ENCODE measurements at places on chromosomes 3 and 15.
A peak's percentile ranks its signal among the peaks of the same experiment; 100 is the strongest.

DNA sequence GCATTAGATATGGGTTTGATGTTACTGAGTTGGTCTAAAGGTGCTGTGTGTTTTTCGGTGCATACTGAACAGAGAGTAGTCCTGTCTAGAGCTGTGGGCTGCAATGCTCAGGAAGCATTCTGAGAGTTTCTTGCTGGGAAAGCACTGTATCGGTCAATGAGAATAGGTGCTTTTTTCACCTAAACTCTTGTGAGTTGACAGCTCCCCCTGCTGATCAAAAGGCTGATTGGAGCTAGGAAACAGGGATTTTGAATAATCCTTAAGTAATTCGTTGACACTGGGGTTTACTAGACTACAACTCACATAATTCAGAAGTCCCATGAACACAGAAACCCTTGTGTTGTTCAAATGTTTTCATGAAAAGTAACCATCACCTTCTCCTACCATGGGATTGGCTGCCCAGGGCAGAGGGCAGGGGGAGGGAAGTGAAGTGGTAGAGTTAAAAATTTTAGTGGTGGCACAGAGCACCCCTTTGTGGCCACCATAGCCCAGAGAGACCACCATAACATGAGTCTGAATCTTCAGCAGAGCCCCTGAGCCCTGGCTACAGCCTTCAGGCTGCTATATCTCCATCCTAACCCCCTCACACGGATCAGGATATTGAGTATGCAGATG, 13.0 kb upstream of the MANF start:
- peak; percentile 19 for DNase-seq

DNA sequence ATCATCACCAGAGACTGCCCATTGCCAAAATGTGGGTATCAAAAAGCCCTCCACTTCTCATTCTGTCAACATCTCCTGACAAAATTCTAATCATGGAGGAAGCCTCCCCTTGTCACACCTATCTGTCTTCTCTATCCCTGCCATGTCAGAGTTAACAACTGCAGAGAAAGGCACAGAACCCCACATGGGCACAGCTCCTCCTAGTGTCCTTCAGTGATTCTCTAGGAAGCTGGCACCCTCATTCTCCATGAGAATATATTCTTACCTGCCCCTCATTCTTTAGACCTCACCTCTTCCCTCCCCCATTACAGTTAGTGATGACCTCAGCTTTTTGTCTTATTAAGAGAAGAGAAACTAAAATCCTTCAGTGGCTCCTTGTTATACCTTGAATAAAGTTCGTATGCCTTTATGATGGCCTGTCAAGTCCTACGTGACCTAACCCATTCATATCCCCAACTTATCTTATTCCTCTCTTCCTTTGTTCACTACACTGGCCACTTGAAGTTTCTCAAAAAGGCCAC, 44.6 kb downstream of the NME9 start:
- DNase-seq = no peak

DNA sequence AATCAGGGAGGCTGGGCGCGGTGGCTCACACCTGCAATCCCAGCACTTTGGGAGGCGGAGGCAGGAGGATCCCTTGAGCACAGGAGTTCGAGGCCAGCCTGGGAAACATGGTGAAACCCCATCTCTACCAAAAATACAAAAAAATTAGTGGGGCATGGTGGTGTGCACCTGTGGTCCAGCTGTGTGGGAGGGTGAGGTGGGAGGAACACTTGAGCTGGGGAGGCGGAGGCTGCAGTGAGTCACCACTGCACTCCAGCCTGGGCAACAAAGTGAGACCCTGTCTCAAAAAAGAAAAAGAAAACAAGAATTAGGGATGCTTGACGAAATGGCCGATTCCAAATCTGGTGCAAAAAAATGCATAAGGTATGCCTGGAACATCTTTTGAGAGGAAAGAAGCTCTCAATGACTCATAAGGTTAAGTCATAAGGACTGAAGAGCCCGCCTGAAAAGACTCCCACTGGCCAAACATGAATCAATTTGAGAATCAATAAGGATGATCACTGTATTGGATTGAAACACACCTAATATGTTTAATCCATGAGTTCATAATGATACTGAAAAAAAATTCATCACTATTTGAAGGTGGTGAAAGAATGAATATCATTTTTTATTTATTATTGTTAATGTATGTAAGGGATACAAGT, 27.7 kb downstream of the BLM start:
- no peak for DNase-seq

DNA sequence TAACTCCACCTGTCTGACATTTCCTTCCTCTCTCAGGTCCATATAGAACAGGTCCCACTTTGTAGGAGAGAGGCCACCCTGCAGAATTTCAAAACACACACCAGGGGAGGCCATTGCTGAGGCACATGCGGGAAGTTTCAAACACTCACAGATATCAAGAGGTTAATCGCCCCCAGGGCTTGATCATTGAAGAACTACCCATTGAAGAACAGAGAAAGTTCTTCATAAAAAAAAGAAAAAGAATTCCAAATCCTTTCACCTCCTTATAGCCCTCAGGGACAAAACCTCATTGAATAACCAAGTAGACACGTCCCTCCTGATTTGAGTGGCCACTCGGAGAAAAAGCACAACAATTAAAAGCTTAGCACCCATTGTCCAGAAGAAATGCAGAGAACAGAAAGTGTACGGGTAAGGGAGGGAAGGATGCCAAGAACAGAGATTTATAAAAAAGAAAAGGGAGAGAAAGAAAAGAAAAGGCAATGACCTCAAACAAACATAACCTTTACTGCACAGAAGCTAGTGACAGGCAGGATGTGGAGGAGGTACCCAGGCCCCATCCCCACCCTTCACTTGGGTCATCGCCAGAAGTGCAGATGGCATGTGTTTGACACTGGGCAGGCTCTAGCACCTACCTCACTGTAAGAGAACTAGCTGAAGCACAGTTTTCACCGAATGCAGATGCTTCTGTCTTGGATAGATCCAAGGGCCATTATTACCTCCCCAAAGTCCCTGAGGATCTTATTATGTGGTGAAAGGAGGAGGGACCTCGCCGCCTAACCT, 112.3 kb upstream of the HES1 start:
- no peak for DNase-seq

DNA sequence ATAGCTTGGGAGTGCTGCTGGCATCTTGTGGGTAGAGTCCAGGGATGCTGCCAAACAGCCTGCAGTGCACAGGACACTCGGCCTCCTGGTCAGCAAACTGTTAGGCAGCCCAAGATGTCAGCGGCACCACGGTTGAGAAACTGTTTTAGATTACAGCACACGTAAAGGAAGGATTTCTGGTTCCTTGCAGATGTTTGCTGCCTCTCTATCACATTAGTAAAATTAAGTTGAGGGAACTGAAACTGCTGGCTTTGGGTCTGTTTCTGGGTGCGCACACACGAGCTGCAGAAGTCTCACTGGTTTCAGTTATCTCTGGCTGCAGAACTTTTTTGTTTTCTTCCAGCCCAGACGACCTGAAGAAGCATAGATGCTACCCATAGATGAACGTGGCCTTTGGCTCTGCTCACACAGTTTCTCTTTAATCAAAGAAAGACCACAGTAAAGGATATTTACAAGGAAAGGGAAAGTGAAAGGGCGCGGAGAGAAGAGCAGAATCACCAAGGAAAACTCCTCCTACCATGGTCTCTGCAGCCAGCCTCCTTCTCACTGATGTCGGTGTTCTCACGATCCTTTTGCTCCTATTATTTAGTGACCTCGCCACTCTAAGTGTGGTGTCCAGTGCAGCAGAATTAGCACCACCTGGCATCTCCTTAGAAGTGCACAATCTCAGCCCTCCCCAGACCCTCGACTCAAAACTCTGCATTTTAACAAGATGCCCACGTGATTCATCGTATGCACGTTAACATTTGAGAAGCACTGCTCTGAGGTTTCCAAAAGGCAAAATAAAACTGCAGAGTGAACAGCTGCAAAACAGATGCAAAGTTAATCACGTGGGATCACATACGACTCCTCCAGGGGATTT, 50.6 kb upstream of the AKAP13 start:
- no peak for DNase-seq
